ENCODE measurements at places on chromosomes 3 and 15.

GRCh38 chr3:30753766-30754165, 140.7 kb downstream of the GADL1 start:
- no peak for DNase-seq

DNA sequence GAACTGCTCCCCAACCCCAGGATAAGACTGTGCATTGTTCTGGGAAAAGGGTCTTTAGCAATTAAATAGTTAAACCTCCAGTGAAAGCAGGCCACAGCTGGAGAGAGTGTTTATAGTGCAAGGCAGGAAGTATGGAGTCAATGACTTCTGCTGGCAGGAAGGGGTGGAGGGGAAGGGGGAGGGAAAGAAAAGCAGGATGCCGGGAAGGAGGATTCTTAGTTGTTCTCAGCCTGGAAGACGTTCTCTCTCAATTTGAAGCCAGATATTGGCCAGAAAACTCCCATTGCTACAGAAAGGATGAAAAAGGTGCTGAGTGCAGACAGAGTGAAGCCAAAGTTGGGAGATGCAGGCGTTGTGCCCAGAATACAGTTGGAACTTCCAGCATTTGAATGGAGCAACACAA, 35.7 kb upstream of the ACTL6A start:
- no peak for DNase-seq

DNA sequence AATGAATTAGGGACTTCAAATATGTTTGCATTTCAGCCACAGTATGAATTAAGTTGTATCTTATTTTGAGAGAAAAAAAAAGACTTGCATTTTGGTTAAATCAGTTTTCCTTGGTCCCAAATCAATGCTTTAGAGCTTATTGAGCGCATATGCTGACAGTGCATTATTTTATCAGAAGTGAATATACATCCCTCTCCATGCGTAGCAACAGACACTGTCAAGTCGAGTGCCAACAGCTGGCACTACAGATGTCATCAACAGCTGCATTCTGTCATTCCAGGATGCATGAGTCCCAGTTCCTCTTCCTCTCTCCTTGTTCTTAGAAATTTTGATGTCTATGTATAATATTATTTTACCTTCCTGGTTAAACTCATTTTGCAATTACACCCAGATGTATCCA, 156.1 kb upstream of the FOXB1 start:
- no peak for DNase-seq

DNA sequence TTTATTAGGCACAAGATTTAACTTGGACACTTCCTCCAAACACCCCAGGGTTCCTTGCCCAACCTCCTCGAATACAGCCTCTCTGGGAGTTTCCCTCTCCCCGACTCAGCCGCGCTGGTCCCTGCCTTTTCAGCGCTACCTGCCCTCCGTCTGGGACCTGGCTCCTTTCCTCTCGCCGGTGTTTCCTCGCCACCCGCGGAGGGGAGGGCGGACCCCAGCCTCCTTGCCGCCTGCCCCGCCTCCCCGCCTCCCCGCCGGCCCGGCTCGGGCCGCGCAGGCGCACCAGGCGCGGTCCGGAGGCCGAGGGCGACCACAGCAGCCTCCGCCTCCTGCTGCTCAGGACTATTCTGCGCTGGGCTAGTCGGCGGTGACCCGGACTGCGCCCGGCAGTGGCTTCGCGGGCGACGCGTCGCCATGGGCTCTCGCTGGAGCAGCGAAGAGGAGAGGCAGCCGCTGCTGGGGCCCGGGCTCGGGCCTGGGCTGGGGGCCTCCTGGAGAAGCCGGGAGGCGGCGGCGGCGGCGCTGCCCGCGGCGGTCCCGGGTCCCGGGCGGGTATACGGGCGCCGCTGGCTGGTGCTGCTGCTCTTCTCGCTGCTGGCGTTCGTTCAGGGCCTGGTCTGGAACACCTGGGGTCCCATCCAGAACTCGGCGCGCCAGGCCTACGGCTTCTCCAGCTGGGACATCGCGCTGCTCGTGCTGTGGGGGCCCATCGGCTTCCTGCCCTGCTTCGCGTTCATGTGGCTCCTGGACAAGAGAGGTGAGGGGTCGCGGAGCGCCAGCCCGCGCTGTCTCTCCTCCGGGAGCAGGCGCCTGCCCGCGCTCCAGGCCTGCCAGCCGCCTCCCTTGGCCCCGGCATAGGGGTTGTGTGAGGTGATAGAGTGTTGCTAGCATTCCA, at the start of gene SLC49A4:
TSS of gene SLC49A4 (plus strand) at position 291 of the 895 bp plus-strand sequence. CDS start at position 415, 124 bp downstream.
- DNase-seq, result peak; percentile 75

- DNase-seq, result no peak
Observed at GRCh38 chr3:165642761-165643420, 194.3 kb downstream of the BCHE start.

DNA sequence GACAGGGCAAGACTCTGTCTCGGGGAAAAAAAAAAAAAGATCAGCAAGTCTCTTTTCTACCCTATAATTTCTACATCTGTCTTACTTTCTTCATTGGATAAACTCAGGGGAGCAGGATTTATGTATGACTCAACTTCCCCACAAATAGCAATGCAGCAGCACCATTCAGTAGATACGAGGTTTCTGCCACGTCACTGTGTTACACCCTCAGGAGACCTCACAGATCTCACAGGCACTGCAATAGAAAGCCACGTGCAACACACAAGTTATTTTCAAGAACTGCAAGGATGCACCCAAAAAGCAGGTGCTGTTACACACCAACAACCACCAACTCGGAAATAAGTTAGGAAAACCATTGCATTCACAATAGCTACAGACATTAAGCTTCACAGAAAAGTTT, 30.2 kb downstream of the TSPAN3 start:
- DNase-seq, result no peak

GRCh38 chr15:37019479-37020433, 80.6 kb downstream of the MEIS2 start:
- DNase-seq, result no peak

DNA sequence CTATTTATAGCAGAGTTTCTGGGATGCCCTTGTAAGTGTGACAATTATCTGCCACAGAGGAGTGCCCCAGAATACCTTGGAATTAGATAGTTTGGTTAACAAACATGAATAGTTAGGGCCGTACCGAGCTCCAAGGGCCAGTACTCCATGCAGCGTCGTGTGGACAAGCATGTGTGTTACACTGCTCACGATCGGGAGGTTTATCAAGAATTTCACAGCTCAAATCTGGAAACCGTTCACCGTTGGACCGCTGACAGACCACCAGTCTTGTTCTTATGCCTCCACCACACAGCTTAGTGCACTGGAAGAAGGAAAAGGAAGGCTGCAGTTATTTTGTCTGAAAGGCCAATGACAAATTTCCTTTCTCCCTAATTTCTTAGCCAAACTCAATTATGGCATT, 93.7 kb downstream of the ADAMTS9 start:
- DNase-seq, result no peak

- DNase-seq, result no peak
Observed at GRCh38 chr3:27325419-27325818, 43.8 kb downstream of the NEK10 start.

- DNase-seq, result no peak
Observed at GRCh38 chr3:166191411-166191810, 354.2 kb upstream of the BCHE start.

- DNase-seq, result no peak
Observed at GRCh38 chr15:93168910-93169309, 79.9 kb upstream of the RGMA start.

DNA sequence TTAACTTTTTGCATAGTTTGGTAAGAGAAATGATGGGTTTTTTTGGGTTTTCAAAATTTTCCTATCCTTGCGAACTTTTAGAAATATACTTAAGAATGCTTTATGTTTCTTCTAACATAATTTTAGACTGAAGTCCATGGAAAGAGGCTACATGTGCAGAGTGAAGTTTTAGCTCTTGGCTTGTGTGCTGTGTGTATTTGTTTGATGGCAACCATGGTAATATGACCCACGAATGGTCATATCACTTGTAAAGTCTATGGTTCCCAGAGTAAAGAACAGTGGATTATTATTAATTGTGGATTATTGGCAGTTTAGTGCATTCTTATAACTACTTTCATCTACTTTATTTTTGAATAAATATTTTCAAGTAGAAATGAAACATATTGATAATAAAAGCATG, 124.0 kb upstream of the GOLGA6L4 start:
- no peak for DNase-seq

DNA sequence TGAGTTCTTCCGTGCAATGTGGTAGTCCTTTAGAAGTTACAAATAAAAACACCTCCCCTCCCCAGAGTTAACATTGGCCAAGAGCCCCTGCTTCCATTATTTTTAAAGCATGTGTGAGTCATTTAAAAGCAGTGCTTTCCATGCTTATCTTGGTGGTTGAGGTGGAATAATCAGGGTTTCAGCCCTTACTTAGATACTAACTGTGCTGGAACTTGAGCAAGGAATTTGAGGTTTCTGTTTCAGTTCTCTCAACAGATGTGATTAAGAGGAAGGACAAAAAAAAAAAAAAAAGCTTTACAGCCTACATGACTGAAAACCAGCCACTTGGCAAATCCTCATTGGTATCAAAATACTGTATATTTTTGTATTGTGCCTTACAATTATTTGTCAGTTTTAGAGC, 64.5 kb downstream of the CGNL1 start:
- DNase-seq, result no peak

DNA sequence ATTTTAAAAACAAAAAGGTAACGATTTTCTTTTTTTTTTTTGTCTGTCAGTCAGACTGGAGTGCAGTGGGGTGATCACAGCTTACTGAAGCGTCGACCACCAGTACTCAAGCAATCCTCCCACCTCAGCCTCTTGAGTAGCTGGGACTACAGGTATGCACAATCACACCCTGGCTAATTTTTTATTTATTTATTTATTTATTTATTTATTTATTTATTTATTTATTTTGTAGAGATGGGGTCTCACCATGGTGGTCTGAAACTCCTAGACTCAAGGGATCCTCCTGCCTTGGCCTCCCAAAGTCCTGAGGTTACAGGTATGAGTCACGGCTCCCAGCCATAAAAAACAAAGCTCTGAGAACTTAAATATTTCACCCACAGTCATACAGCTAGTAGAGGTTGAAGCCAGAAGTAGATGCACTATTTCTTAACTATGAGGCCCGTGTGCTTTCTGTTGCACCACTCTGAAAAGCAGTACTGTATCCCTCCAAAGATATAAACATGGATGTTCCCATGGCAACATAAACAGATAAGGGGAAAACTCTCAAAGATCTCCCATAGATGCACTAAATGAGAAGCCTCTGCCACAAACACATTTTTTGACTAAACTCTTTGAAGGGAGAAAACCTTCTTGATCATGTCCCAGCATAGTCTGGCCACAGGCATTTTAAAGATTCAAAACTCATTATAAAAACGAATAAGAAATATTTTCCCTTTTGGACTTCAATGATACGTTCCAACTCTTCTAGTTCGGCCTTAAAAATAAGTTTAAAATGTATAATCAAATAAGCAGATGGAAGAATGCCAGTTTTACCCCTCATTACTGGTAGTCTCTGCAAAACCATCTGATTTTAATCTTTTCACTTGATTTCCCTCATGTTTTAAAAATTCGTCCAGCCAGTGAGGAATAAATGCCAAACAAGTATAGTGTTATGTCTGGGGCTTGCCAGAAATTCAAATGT, 162.3 kb upstream of the ARHGEF26 start:
- DNase-seq, result no peak

DNA sequence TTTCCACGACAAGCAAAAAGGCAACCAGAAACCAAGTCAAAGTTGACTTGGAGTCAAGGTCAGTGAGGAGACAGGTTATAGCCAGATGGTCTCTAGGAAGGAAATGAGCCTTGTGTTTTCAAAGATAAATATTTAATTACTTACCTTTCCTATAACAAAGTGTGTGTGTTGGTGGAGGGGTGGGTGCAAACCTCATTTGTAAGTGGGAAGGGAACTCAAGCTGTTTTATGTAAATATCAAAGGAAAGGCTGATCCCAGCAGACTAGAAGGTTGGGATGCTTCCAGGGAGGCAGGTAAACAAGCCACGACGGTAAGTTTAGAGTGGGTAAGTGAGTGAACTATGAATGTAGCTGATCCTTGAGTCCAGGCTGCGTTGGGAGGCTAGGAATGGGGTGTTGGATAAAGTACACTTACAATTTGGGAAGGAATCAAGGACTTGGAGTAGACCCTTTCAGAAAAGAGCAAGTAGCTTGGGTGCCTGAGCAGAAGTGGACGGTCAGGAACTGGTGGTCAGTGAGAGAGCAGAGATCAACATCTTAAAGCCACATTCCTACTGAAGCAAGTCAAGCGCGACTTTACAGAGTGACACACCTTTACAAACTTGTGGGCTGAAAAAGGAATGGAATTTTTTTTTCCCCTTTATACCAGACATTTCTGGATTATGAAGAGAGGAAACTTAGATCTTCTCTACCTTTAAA, 82.0 kb upstream of the TBL1XR1 start:
- DNase-seq, result no peak

DNA sequence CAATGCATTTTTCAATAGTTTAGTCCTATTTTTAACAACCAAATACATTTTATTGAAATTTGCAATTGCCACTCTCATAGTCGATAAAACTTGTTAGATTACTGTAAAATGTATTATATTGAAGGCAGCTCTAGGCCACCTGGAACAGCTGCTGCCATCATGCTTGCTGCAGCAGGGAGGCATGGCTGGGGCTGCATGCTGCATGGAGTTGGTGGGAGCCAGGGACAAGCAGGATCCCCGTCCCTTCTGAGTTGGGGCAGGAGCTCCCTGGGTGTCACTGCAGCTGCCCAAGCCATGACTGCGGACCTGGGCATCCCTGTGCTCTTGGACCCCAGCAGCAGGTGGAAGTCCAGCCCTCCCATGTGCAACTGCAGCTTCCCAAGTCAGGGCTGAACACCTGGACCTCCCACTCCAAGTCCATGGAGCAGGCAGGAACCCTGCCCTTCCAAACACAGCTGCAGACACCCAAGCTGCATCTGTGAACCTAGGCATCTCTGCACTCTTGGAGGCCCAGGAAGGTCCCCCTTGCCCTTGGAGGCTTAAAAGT, 742.0 kb downstream of the ZBBX start:
- DNase-seq, result no peak

- DNase-seq, result no peak
Observed at GRCh38 chr3:197050511-197050910, 20.9 kb upstream of the MELTF start.

DNA sequence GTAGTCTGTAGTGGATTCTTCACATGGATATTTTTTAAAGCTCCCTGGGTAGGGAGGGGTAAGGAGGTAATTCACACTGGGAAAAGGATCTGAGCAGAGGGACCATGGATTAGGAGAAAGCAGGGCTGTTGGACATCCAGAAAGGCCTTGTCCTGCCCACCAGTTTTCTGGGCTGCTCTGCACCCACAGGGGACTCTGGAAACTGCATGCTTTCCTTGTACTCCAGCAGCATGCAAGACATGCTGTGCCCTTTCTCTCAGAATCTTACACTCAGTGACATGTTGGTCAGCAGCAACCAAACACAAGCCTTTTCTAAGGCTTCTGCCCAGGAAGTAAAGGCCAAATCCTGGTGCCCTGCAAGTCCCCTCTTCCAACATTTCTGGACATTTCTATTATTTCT, 2.5 kb upstream of the FBN1 start:
- DNase-seq, result no peak

GRCh38 chr3:76586471-76586870, 453.4 kb upstream of the ROBO2 start:
- DNase-seq, result no peak

DNA sequence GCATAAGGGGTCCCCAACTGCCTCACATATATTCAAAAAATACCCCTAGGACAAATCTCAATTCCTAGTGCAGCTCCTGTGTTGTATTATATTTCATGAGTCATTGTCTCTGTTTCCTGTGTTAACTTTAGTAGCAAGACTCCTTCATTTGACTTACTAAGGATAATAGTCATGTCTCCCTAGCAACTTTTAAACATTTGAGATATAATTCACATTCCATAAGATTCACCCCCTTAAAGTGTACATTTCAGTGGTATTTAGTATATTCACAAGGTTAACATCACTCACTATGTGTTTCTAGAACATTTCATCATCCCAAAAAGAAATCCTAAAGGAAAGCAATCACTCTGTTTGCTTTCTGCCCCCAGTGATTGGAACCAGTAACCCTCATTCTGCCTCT, 121.3 kb upstream of the WNT7A start:
- DNase-seq, result no peak
